ENCODE measurements at places on chromosomes 4 and X.

DNA sequence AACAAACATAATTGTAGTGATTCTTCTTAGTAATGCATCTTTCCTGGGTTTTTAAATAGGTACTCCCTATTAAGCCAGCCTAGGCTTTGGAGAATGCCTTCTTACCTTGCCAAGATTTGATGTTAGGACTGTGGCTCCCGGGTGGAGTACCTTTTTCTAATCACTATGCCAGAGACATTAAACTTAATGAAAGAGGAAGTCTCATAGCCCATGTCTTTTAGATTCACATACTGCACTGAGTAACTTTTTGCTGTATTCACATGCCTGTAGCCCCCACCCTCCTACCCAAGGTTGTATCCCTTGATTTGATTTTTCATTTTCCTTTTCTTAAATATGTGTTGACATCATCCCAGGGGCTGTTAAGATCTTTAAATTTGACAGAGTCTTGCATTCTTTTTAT, 104.2 kb upstream of the TLR2 start:
- no peak for DNase-seq

GRCh38 chr4:81470456-81471297, 1.0 kb downstream of the RASGEF1B start:
- peak; percentile 55 for DNase-seq

DNA sequence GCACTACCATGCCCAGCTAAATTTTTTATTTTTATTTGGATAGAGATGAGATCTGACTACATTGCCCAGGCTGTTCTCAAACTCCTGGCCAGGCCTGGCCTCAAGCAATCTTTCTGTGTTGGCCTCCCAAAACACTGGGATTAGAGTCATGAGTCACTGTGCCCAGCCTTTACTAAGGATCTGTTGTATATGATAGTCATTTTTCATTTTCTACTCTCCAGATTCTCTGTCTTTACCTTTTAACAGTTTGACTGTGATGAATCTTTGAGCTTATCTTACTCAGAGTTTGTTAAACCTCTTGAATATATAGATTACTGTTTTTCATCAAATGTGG, 161.8 kb downstream of the FNIP2 start:
- DNase-seq, result no peak

DNA sequence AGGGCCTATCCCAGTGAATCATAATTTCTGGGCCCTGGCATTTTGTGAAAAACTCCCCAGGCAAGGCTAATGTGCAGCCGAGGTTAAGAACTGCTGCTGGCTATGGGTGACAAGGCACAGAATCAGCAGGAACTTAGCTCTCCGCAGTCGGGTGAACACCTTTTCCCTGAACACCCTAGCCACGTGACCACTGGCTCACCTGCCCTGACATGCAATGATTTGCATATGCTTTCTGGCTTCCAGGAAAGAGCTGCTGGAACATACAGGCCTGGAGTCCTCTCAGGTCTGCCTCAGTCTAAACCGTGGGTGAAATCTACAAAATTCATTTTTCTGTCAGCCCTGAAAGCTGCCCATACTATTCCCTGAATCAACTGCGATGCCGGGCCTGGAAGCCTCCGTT, 56.6 kb downstream of the ZNF827 start:
- DNase-seq, result peak; percentile 76

DNA sequence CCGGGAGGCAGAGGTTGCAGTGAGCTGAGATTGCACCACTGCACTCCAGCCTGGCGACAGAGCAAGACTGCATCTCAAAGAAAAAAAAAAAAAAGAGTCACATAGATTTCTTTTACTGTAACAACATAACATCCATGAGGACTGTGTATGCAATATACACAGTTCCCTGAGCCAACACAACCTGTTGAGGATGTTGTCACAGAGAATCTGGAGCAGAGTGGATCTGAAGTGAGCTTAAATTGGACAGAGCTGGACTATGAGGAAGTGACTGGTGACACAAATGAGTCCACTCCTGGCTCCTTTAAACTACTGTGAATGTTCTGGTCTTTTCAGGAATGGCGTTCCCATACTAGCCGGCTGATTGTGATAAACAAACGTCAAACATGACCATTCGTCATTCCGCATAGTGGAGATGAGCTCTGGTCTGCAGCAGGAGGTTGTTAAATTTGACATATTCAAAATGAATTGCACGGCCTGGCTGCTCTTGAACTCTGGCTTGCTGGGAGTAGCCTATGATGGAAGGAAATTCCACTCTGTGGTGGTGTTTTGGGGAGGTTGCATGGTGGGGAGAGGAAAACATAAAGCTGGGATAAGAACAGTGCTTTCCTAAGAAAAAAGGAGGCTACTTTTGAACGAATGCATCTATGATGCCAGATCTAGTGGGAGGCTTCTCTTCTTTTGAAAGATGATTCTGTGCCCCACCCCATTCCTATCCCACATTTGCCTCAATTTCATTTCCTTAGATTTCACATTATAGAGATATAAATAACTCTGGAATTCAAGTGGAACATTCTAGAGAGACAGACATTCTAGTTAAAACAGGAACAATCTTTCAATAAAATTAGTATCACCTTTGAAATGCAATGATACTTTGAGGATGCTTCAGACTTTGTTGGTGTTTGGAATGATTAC, 149.5 kb downstream of the SHROOM3 start:
- no peak for DNase-seq

DNA sequence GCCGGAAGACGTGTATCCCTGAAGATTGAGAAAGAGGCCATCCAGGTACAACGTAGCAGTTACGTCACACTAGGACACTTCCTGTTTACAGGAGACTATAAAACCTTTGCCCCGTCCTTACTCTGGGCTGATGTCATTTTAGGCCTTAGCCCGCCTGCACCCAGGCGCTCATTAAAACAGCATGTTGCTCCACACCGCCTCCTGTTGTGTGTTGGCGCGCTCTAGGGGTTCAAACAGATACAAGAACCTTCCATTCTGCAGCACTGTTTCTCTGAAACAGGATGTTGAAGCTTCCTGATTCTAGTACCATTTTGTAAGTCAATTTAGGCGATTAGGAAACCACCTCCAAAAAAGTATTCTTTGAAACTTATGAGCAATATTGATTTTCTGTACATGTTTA, 722.1 kb downstream of the PCDH7 start:
- no peak for DNase-seq

GRCh38 chrX:16114611-16115010, 8.8 kb upstream of the GRPR start:
- DNase-seq, result no peak

DNA sequence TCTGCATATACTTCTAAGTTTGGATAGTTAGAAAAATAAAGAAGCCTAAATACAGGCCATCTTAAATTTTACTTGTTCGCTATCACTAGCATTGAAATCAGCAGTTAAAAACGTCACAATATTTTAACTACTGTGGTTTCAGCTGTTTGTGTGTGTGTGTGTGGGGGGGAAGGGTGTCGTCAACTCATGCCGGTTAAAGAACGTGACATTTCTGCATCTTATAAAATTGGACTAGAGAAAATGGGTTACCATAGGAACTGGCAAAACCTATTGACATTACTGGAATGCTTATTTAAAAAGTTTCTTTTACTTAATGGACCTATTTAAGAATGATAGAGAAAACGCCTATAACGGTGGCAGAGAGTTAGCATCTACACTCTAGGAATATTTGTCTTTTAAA, 1.2 kb upstream of the CNKSR2 start:
- DNase-seq, result no peak

- DNase-seq, result no peak
Observed at GRCh38 chr4:32440391-32440790, 1720.2 kb downstream of the PCDH7 start.
